ENCODE measurements at places on chromosomes 3 and 15.
A peak's percentile ranks its signal among the peaks of the same experiment; 100 is the strongest.

DNA sequence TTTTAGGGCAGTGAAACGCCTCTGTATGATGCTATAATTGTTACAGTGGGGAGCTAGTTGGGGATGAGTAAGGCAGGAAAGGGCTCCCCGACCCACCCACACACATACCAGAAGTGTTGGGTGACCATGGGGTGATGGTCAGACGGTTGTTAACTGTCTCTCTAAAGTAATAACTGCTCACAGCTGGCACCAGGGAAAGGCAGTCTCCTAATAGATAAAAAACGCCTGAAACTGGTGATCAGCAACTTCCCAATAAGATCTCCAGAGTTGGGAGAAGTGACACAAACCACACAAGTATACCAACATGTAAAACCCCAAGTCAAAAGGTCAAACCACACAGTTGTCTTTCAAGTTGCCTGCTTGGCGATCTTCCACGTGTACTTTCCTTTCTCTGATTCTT lies 346.5 kb upstream of the CNTN4 start:
- no peak for DNase-seq

DNA sequence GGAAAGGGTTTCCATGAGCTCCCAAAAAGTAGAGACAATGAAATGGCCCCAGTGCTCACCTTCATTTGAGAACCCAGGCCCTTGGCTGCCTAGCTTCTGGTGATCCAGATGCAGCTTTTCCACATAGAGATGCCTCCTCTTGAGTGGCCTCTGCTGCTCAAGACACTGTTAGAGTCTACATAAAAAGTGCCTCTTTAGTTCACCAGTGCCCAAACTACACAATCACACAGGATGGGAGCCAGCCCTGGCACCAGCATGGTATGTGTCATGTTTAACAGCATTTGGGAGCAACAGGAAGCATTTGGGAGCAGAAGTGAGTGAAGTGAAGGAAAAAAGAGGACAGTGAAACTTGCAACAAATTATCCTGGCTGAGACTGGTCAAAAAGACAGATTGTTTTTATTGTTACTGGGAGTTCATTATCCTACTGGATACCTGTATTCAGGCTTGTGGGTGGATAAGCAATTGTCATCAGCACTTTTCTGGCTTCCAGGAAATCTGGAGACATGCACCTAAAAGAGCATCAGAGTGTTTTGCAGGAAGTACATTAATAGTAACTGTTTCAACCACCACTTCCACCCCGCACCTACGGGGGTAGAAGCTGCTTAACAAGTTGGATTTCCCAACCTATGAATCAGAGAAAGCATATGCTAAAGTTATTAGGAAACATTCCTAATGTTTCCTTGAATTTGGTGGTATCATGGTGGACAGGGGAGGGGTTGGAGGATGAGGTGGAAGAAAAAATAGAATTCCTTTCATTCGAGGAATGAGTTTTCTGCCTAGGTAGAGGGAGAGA lies 416.2 kb downstream of the IGSF11 start:
- no peak for DNase-seq

DNA sequence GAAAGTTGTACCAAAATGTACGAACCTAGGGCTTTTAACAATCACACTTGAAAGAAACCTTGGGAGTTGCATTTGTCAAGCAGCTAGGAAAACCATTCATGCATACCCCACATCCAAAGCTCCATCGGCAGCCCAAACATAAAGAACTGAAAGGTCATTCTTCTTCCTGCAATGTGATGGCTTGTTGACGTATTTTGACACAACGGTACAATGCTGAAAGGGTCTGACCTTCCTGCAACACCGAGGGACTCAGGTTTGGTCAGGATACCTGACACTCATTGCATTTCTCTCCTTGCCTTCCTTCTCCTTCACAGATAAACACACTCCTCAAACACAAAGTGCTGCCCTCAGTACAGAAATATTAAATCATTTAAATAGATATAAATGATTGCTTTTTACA lies 145.5 kb downstream of the CDIN1 start:
- DNase-seq: no peak

DNA sequence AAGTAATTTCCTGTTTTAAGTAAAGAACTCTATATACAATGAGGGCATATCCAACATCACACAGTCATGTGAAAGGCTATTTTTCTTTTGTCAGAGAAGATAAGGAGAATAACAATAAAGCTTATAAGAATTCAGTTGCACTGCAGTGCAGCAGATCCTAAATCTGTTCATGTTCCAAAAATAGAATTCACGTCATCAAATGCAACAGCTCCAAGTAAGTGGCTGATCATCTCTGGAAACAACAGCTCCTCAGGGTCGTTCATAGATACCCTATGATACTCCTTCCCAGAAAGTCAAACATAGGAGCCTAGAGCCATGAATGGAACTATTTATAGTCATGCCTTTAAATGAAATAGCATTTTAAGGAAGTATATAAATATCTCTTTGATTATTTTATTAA lies 100.2 kb downstream of the FMN1 start:
- DNase-seq: no peak

DNA sequence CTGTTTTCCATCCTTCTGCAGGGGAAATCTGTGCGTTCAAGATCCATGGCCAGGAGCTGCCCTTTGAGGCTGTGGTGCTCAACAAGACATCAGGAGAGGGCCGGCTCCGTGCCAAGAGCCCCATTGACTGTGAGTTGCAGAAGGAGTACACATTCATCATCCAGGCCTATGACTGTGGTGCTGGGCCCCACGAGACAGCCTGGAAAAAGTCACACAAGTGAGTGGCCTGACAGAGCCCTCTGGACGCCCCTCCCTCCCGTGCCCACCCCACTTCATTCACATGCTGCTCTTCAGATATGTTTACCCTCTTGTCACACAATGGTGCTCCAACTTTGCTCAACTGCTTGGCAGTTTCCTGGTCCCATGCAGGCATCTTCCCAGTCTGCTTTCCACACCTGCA lies 274.3 kb upstream of the TRIM42 start:
- no peak for DNase-seq

- no peak for DNase-seq
Measured at GRCh38 chr3:175094344-175094743, 235.2 kb downstream of the NAALADL2 start.

DNA sequence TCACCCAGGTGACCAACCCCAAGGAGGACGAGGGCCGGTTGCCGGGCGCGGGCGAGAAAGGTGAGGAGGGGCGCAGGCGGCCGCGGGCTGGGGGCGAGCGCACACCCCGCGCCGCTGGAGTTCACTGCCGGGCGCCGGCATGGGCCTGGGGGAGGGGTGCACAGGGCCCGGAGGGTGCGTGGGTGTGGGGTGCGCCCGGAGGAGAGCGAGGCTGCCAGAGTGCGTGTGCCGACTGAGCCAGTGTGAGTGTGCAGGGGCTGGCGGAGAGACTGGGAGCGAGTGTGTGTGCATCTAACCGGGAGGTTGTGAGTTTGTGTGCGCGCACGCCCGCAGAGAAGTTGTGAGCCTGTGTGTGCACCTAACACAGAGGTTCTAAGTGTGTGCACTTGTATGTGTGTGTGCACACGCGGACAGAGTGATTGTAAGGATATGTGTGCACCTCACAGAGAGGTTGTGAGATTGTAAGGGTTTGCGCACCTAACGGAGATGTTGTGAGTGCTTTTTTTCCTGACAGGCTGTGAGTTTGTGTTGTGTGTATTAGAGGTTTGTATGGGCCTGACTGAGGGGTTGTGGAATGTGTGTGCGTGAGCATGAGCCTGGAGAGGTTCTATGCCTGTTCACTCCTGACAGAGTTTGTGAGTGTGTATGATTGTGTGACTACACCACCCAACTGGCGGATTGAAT lies 681 bp downstream of the CTDSPL start:
- DNase-seq: peak; percentile 64

DNA sequence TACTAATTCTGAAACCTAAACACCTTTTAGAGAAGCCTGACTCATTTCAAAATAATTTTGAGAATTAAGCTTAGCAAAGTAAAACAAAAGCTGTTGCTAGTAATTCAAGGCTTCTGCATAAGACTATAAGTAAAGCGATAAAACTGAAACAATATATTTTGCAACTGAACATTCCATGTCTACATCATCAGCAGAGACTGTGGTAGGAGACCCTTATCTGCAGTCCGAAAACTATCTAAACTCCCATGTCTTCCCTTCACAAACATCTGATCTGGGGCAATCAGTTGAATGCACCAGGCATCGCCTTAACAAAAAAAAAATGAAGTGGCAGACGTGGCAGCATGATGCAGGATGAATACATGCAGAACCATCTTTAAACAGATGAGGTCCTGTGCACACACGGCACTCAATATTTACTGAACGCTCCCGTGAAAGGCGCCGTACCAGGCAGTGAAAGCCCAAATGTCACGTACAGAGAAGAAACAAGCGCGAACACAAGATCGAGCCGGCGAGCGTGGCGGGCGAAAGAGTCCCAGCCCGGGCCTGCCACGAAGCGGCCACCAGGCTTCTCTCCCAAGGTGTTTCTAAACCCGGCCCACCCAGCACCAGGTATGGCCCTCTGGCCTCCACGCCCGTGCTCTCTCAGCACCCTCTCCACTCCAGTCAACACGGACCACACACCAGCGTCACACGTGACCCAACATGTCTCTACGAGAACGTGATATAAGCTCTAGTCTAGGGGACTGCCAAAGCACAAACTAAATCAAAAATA lies 63.0 kb downstream of the CHSY1 start:
- DNase-seq: no peak

DNA sequence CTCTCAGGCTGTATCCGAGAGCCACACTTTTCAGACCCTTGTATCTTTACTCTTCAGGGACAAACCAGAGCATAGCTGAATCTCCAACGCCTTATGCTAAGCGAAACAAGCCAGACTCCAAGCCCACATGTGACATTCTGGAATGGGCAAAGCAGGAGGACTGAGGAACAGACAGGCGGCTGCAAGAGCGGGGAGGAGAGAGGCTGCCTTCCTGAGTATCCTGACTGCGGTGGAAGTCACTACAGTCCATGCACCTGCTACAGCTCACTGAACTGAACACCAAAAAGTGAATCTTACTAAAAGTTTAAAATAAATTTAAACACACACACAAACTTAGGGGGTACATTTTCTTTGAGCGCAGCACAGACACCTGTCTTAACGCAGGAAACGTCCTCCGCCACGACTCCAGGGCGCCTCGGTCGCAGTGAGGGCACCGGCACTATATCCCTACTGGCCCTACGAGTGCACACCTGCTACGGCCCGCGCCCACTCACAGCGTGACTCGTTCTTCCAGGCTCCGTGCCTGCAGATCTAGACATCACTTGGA lies 1.4 kb downstream of the CYFIP1 start:
- DNase-seq: no peak

GRCh38 chr3:156787926-156788663 lies 38.1 kb upstream of the LEKR1 start:
- DNase-seq: no peak

- DNase-seq: no peak
Measured at GRCh38 chr3:194610689-194611088, 22.5 kb downstream of the TMEM44 start.

- no peak for DNase-seq
Measured at GRCh38 chr15:78988361-78988911, 43.6 kb upstream of the CTSH start.

- DNase-seq: no peak
Measured at GRCh38 chr3:150968341-150969035, 4.0 kb downstream of the CLRN1 start.

DNA sequence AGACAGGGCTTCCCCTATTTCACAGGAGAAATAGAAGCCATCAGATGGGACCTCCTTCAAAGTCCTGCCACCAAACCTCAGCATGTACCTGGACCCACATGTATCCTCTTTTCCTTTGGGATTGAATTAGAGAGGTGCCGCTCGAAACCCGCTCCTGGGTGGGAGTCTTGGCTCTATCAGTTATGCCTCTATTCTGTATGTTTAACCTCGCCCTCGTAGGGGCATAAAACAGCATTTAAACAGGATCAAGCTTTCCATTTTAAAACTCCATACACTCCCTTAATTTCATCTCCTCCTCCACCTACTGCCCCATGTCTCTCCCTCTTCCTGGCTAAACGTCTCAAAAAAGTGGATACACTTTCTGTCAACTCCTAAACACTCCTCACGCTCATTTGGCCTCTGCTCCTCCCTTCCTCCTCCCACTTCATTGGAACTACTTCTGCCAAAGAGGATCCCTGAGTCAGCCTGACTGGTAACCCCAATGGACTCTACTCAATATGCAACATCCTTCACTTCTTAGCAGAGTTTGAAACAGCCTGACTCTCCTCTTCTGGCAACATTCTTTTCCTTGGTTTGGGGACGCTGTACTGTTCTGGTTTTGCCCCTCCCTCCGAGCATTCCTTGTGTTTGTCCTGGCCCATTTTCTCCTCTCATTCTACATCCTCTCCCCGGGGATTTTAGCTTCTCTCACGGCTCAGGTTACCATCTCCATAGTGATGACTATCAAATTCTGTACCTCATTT lies 23.0 kb upstream of the MUC20 start:
- DNase-seq: no peak

DNA sequence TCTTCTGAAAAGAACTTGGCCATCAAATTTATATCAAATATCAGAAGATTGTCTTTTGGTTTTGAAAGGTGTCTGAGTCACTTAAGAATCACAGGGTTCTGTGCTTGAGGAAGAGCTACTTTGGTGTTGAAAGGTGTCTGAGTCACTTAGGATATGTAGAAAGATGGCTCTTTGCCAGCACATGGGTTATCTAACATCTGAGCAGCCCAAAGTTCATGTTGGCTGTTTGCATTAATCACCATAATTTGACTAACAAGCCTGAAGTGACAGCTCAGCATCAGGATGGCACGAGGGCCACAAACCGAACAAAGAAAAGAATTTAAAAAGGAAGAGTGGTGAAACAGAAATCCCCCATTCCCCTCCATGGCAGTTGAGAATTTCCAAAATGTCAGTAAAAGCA lies 190.5 kb upstream of the CMC1 start:
- peak; percentile 20 for DNase-seq

GRCh38 chr3:115996420-115997108 lies 373.3 kb downstream of the GAP43 start:
- DNase-seq: no peak

DNA sequence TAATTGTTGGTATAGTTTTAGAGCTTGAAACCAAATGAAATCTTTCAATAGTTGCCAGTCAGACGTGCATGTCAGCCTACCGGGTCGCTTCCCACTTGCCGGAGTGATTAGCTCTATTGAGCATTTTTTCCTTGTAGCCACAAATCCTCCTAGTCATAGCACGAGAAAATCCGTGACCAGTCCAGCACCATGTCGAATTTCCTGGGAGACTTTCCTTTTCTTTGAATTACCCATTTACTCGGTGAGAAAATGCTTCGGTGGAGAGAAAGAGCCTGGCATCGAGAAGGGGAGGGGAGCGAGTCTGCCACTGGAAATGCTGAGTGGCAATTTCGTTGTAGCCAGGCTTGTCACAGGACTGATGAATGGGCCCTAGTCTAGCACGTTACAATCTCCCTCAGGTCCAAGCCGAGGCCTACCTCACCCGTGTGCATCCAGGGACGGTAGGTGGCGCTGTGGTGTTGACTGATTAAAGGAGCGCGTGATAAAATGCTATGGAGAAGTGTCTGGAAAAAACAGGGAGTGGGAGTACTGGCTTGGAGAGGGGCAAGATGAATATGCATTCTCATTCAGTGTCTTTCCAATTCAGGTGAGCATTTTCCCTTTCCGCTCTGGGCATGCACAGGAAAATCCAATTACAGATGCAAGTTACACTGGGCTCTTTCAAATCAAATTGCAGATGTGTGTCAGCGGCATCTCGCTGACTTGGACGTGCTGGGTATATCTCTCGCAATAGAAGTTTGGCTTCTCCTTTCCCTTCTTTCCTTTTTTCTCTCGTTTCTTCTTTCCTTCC lies 238.8 kb downstream of the EDEM1 start:
- DNase-seq: peak; percentile 56

- DNase-seq: no peak
Measured at GRCh38 chr3:72287956-72288355, 503.0 kb upstream of the PROK2 start.
